Dermis microvascular lymphatic vessel endothelial cell (primary cell): ENCODE measurements at places on chromosomes 16 and 17. TPM values are rescaled to one million over a fixed set of nuclear protein-coding genes. Genes with fewer than 3 reads are reported as not detected.

Gene FLCN
- 38.8 and 84.6 TPM in 2 replicates for total RNA-seq

Gene ENPP7
- not detected in 2 replicates for total RNA-seq

Gene PRKCA
- 3.6 and 7.1 TPM in 2 replicates for total RNA-seq

Gene TMC8
- 0.13 and 0.25 TPM in 2 replicates for total RNA-seq

Gene RND2
- 0.13 and 0.25 TPM in 2 replicates for total RNA-seq

Gene TAOK1
- total RNA-seq, result 40.6 and 46.5 TPM in 2 replicates

Gene PRAC2
- total RNA-seq, result not detected in 2 replicates

Gene ZNF200
- 8.2 and 9.4 TPM in 2 replicates for total RNA-seq

Gene CRYBA1
- not detected in 2 replicates for total RNA-seq

Gene LITAFD
- total RNA-seq, result not detected in 2 replicates

Gene CCL17
- total RNA-seq, result not detected in 2 replicates

GRCh38 chr16:23667355-23667659, 11.4 kb upstream of the PLK1 start:
- DNase-seq, result no peak

- DNase-seq, result no peak
Observed at GRCh38 chr17:67027031-67027628, 17.2 kb upstream of the CACNG1 start.

DNA sequence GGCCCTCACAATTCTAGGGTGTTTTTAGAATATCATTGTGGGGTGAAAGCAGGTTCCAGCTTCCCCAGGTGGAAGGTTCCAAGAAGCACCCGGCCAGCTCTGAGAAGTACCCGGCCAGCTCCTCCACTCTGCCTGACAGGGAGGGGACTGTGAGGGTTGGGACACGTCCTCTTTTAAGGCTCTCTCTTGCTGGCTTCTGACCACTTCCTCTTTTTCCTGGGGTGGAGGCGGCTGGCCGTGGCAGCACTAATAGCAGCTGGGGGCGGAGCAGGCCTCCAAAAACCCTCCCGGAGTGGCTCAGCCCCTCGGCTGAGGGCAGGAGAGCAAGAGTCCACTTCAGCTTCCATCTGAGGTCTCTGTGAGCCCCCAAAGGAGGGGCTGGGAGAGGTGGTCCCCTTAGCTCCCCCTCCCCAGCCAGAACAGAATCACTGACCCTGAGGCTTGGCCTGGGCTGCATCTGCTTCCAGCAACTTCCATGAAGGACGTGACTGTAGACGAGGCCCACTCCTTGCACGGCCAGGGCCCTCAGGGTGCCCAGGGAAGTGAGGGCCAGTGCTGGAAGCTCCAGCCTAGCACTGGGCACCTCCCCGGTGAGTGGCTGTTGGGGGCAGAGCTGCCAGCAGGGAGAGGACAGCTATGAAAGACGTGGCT, 26.7 kb upstream of the PLCG2 start:
- no peak for DNase-seq

DNA sequence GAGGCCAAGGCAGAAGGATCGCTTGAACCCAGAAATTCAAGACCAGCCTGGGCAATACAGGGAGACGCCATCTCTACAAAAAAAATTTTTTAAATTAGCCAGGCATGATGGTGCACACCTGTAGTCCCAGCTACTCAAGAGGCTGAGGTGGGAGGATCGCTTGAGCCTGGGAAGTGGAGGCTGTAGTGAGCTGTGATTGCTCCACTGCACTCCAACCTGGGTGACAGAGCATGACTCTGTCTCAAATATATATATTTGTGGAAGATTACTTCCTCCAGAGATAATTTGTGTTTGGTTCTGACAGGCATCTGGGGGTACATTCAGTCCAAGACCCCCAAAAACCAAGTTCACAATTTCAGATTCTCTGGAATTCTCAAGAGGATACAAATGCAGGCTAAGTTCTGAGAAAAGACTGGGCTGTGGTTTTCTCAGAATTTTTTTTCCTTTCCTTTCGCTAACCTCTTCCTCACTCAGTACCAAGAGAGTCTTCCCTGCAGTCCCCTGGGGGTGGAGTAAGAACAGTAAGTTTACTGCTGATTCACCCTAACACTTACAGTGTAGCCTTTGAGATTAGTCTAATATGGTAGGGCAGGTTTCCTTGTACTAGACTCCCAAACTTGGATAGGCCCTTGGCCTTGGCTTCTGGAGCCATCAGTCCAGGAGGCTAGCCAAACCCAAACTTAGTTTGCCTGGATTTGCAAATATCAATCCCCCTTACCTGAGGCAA, 15.1 kb downstream of the GSDMB start:
- no peak for DNase-seq

DNA sequence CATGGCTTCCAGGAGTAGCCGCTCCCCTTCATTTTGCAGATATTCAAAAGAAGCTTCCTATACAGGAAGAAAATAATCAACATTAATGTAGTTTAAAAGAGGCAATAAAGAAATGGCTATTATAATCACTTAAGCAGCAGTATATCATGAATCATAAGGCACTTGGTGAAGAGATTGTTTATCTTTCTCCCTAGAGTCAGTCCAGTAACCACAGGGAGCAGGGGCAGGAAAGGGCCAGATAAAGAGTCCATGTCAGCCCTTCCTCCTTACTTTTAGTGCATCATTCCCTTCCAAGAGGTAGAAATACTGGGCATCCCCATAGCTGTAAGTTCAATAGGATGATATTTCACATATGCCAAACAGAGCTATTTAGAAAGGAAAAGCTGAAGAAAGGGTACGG, 184.6 kb upstream of the C17orf78 start:
- no peak for DNase-seq

DNA sequence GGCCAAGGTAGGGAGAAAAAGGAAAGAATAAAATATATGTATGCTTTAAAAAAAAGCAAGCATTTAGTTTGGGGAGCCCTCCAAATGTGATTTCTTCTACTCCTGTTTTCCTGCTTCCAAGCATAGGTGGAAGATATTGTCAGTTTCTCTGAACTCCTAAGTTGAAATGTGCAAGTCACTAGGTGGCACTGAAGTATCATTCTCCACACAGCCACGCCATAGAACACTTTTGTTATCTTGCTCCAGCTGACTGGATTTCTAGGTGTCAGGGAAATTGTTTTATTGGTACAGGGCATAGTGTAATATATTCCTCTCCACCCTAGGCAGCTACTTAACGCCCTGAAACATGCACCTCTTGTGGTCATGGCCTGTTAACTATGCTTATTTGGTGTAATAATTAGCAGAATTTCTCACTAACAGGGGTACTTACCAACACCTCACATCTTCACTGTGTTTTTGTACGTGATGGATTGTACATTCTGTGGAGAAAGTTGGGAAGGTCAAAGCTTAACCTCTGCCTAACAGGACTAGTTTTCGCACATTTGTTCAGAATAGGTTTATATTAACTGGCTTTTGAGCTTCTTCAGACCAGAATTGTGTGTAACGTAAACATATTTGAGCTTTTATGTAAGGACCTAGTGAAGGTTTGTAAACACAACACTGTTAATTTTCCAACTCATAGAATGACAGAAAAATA, 69.3 kb downstream of the FTO start:
- DNase-seq, result peak; percentile 84

GRCh38 chr17:2440930-2441329, 40.1 kb upstream of the MNT start:
- no peak for DNase-seq

GRCh38 chr16:1297018-1297696, 12.3 kb upstream of the UBE2I start:
- DNase-seq, result peak; percentile 53

DNA sequence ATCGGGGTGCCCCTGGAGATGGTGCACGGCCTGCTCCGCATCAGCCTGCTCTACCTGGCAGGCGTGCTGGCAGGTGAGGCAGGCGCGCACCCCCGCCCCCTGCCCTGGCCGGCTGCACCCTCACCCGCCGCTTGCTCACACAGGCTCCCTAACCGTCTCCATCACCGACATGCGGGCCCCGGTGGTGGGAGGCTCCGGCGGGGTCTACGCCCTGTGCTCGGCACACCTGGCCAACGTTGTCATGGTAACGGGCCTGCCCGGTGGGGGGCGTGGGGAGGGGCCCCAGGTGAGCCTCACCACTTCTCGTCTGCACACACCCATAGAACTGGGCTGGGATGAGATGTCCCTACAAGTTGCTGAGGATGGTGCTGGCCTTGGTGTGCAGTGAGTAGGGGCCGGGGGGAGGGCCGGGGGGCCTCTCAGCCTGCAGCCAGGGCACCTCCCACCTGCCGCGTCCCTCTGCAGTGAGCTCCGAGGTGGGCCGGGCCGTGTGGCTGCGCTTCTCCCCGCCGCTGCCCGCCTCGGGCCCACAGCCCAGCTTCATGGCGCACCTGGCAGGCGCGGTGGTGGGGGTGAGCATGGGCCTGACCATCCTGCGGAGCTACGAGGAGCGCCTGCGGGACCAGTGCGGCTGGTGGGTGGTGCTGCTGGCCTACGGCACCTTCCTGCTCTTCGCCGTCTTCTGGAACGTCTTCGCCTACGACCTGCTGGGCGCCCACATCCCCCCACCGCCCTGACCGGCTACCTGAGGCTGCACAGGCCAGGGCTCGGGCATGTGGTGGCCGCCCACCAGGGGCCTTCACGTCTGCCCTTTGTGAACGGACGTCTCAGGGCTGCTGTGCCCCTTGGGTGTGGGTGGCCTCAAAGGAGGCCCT, 2.1 kb downstream of the RHBDL1 start:
- no peak for DNase-seq

DNA sequence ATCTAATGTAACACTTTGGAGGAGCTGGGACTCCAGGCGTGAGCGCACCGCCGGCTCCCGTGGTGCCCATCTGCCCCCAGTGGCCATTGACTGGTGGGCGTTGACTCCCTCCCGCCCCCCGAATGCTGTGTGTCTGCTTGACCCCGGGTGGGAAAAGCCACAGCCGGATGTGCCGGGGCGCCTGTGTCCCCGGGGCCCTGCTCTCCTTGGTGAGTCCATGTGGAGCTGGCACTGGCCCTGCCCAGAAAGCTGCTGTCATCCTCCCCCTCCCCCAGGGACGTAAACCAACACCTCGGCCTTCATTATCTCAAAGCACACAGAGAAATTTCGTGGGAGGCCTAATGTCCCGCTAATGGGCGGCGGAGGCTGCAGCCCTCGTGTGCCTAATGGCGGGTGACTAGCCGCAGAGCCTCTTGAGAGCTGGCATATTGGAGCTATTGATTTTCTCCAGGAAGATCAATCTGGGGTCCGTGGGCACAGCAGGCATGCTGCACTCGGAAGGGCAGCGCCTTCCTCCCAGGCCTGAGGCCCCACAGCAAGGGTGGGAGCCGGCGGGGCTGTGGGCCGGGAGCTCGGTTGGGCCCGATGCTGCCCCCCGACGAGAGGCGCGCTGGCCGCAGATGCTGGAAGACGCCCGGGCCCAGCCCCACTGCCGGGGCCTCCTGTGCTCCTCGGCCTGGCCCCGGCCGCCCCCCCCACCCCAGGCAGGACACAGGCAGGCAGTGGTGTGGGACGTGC, 4.0 kb upstream of the PERCC1 start:
- no peak for DNase-seq

- no peak for DNase-seq
Observed at GRCh38 chr16:75341564-75342307, 90.3 kb upstream of the BCAR1 start.

- no peak for DNase-seq
Observed at GRCh38 chr16:50448522-50448921, 79.7 kb upstream of the BRD7 start.

DNA sequence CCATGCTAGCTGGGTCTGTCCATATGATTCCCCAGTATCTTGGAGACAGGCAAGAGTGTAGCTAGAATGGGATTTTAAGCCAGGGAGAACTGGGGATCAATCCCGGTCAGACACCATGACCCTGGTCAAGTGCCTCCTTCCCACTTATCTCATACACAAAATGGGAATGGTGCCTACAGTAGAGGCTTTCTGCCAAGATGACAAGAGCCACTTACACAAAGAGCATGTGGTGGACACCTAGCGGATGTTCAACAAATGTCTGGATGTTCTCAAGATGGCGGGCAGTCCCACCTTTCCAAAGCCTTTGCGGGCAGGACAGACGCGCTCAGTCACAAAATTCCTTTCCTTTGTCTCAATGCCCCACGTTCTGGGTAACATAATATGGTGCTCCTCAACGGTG, 57.3 kb downstream of the MAF start:
- no peak for DNase-seq

GRCh38 chr16:55329791-55330428, 5.9 kb downstream of the IRX6 start:
- no peak for DNase-seq

GRCh38 chr16:49463529-49463928, 89.9 kb downstream of the C16orf78 start:
- no peak for DNase-seq

DNA sequence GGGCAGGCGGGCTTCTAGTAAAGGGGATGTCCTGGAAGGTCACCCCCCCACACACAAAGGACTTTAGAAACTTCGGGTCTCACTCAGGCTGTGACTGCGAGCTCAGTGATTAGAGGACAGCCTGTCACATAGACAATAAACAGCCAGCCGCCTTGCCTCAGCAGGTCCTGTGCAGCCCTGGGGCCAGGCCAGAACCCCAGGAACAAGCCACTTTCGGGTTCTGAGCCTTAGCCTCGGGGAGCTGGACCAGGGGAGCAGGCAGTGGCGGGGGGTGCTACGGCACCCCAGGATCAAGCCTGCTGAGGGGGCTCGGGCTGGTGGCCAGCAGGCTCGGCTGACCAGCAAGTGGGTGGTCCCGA, 1.1 kb downstream of the GAS7 start:
- DNase-seq, result no peak

DNA sequence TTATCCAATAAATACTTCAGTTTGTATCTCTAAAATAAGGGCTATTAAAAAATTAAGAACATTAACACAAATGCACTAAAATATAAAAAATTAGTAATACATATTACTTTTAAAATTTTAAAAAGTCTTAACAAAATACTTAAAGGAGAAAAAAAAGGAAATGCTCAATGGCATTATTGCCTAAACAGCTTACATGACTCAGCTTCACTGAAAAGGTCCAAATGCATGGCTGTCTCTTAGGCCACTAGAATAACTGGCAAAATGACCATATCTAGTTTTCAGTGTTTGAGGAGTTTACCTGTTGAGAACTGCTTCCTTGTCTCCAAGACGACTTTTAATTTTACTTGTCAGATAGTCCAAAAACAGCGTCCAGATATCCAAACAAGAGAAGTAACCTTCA, 66.0 kb downstream of the XPO6 start:
- peak; percentile 7 for DNase-seq

DNA sequence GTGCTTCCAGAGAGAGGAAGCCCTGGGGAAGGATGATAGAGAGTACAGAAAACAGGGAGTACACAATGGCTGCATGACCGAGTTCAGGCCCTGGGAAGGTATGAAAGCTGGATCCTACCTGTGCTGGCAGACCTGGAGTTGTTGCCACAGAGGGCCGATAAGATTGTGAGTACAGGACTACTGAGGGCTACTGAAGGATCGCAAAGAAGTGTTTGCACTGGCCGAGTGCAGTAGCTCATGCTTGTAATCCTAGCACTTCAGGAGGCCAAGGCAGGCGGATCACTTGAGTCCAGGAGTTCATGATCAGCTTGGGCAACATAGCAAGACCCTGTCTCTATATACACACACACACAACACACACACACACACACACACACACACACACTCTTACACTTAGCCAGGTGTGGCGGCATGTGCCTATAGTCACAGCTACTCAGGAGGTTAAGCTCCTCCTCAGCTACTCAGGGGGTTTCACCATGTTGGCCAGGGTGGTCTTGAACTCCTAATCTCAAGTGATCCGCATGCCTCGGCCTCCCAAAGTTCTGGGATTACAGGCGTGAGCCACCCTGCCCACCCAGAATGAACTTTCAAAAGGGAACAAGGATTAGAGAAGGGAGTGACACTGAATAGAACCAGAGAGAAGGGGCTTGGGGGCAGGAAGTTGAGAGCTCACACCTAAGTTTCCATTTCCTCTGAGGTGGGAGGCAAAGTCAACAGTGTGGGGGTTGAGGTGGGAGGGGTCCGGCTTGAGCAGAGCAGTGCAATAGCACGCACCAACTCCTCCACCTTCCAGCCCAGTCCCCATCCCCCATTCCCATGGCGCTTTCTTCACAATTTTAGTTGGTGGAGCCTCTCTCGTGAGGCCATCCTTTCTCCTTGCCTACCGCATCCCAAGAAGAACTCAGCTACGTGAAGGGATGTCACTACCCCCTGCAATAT, 7.5 kb downstream of the SCIMP start:
- DNase-seq, result no peak
